Stimulated activated CD4-positive, alpha-beta T cell treated with anti-CD3 and anti-CD28 coated beads, Interleukin-1b, Interleukin-23, amount 100 ng/mL, for 48 hours (primary cell): ENCODE measurements at places on chromosomes 16 and 17.

GRCh38 chr17:80918731-80919130 is 72.9 kb upstream of the CHMP6 start:
- no peak for DNase-seq

DNA sequence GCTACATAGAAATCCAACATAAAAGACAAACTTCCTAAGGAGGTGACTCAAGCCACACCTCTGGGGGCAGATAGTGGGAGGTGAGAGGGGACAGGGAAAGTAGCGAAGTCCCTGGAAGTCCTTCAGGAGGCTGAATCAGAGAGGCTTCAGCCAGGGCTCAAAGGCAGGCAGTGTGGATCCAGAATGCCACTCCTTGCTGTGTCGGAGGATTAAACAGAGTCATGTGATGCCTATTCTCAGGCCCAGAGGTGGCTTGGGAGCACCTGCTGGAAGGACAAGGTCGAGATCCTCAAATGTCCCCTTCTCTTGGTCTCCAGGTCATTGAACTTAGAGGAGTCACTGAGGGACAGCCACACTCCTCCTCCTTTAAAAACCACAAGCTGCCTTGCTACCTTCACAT is 391.1 kb downstream of the SOX9 start:
- no peak for DNase-seq

GRCh38 chr17:64037802-64038201 is 17.4 kb upstream of the ICAM2 start:
- DNase-seq: no peak

GRCh38 chr17:74740173-74740572 is 3.1 kb downstream of the RAB37 start:
- DNase-seq: no peak

DNA sequence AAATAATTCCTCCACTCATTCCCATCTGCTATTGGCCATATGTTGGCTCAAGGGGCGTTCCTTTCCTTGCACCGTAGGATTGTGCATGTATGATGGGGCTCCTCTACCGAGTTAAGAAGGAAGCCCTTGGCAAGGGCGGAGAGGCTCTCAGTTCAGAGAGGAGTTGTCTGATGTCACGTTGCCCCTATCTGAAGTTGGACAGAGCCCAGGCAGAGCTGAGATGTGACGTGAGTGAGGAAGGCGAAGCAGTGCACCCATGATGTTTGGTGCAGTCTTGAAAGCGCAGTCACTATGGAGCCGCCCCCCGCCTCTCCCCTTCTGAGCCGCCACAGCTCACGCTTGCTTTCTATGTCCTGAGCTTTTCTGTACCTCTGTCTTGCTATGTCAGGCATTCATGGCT is 40.7 kb downstream of the CDH13 start:
- DNase-seq: no peak

DNA sequence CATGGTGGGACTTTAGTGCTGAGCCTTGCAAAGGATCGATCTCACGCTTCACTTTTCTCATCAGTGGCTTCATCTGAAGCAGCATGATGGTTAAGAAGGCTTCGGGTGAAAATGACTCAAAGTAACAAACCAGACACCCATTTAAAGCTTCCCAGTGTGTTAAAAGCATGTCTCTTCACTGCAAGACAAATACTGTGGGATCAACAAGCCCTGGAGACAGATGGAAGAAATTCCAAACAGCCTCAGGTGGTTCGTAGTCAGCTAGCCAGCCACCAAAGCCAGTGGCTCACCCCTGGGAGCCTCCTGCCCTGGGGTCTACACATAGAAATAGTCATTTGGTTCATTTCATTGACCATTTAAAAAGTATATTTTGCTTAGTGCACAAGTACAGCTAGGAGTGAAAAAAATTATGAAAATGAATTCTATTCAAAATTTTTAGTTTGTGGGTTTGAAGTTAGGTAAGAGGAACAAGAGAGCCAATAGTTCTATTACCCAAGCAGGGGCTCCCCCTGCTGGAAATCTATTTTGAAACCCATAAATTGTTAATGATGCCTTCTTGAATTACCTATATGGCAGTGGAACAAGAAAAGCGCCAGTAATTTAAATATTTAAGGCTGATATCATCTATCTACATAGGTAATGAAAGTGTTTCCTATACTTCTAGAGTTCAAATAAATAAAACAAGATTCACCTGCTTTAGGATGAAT is 51.6 kb downstream of the PMP22 start:
- no peak for DNase-seq

DNA sequence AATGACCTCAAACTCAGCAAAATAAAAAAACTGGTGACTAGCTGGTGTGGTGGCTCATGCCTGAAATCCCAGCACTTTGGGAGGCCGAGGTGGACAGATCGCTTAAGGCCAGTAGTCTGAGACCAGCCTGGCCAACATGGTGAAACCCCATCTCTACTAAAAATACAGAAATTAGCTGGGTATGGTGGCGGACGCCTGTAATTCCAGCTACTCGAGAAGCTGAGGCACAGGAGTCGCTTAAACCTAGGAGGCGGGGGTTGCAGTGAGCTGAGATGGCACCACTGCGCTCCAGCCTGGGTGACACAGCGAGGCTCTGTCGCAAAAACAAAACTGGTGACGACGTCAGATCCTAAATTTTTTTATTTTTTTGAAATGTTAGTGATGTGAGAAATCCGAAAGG is 82.6 kb upstream of the TOB1 start:
- no peak for DNase-seq

- DNase-seq: peak; percentile 68
Measured at GRCh38 chr17:40547079-40547784, 18.0 kb downstream of the CCR7 start.

DNA sequence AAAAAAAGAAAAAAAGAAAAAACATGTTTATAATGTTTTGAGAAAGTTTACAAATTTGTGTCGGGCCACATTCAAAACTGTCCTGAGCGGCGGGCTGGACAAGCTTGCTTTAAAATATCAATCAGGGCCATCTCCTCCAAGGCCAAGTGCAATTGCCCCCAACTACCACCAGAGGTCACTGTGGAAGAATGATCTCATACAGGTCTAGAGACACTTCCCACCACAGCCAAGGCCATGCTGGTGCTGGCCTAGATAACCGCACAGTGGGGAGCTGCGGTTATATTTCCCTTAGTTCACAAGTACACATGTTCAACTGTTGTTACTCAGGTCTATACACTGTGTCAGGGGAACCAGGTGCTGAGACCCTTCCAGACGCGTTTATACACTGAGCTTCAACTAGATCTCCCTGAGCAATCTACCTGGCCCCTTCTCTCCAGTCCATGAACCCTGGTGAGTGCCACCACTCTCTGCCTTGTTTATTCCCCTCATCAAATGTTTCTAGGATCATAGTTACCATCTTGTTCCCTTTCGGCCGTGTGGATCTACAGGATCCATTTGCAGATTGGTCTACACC is 83.8 kb upstream of the CCL2 start:
- peak; percentile 44 for DNase-seq

DNA sequence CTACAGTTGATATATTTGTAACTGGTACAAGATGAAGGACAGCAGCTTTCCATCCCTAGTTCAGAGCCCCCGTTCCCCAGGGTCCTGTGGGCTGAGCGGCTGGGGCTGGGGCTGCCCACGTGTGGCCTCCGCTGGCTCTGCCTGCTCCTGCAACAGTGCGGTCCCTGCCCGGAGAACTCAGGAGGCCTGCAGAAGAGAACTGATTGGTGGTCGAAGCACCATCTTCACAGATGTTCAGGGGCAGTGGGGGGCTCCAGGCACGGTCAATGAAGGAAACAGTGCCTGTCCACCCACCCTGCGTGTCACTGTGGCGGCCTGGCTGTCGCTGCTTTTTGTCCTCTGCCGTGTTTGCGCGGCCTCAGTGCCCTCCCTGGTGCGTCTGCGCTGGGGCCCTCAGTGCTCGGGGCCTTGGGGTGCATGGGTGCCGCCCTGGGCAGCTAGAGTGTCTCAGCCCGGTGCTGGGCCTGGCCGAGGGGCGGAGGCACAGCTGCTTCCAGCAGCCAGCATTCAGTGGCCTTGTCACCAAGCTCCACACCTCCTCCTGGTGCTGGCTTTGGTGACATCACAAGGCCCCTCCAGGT is 4.2 kb upstream of the NUDT16L1 start:
- no peak for DNase-seq

DNA sequence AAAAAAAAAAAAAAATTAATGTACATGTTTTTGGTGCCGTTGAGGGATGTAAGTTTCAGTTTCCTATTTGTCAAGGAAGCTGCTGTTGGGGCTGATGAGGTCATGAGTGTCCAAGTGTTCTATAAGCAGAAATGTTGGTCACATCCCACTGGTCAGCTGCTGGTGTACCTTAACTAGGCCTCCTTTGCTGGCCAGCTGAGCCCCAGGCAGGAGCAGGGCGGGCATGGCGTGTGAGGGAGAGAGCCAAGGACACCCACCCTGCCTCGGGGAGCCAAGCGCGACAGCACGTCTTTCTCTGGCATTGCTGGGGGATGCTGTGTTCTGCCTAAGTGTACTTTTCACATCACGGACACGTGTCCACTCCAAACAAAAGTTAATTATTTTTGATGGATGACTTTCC is 108.1 kb upstream of the CDC42EP4 start:
- no peak for DNase-seq

DNA sequence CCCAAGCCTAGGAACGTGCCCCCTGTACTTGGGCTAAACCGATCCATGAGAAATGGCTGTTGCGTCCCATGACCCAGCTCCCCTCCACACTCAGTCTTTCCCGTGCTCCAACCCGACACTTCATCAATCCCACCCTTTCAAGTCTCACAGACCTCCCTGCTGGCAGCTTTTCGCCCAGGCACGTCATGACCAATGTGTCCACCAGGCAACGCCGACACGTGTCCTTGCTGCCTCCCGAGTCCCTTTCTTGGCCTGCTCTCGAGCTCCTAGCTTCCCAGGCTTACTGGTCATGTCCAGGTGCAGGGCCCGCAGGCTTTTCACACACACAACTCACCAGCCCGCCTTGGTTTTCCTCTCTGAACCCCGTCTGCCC is 12.2 kb downstream of the MNT start:
- DNase-seq: no peak

DNA sequence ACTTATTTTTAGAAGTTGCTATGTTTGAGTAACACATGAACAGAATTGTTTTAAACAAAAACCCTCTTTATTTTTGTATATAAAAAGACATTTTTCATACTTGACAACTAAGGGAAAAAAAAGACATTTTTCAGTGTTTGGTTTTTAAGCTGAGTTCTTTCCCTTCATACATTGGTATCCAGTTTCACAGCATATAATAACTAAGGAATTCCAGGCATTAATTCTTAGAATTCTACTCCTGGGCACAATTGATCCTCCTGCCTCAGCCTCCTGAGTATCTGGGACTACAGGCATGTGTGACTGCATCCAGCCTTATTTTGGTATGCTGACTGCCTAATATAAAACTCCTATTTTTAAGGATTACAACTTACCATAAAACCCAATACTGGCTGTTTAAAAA is 8.4 kb downstream of the FBXO47 start:
- no peak for DNase-seq

DNA sequence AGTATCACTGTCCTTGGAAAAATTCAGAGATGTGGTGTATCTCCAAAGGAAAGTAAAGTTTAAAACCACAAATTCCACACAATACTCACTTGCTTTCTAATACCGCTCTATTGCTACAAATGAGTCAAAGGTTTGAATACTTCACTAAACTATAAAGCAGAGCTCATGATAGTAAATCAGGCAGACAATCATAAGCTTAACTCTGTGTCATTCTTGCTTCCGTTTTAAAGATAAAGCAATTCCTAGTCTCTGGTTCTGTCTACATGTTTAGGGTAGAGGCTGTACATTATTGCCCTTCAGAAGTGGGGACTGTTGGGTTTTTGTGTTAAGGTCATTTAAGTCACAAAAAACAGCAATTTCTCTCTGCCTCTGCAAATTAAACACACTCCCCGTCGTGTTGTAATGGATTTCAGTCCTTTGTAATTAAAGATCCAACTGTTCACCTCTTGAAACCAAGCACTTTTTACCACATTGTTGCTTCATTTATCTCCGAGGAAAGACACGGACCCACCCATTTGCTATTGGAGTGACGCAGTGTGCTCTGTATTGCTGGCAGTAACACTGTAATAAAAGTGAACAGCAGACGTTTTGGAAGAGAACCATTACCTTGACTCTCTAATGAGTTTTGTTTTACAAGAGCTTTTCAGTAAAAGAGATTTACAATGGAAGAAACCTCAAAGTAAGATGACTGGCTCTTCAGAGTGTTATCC is 83.1 kb upstream of the CNTNAP4 start:
- no peak for DNase-seq

- DNase-seq: no peak
Measured at GRCh38 chr16:2028620-2029220, 2.0 kb downstream of the NHERF2 start.

- peak; percentile 78 for DNase-seq
Measured at GRCh38 chr17:80260069-80260535, 550 bp upstream of the RNF213 start.

- no peak for DNase-seq
Measured at GRCh38 chr17:72928454-72929136, 163.9 kb downstream of the SLC39A11 start.

- DNase-seq: peak; percentile 78
Measured at GRCh38 chr17:80791758-80792284, 199.8 kb upstream of the CHMP6 start.

- DNase-seq: no peak
Measured at GRCh38 chr17:53722407-53722806, 100.3 kb upstream of the KIF2B start.

GRCh38 chr16:12097523-12098428 is 121.2 kb downstream of the SNX29 start:
- DNase-seq: no peak

DNA sequence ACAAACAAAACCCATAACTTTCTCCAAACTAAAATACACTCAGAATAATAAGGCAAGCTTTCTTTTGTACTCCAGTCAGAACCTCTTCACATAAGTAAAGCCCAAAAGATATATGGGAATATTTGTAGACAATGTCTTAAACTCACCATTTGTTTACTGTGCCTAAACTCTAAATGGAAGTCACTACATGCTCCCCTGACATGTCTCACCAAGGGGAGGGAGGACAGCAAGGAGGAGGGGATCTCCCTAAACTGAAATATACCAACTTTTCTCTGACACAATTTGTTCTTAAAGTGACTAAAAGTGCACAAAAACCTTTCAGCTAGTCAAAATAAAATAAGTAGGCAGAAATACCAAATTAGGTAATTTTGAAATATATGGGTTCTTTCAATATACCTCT is 38.5 kb downstream of the GRB7 start:
- peak; percentile 32 for DNase-seq

- no peak for DNase-seq
Measured at GRCh38 chr16:70642633-70643032, 3.7 kb upstream of the IL34 start.

DNA sequence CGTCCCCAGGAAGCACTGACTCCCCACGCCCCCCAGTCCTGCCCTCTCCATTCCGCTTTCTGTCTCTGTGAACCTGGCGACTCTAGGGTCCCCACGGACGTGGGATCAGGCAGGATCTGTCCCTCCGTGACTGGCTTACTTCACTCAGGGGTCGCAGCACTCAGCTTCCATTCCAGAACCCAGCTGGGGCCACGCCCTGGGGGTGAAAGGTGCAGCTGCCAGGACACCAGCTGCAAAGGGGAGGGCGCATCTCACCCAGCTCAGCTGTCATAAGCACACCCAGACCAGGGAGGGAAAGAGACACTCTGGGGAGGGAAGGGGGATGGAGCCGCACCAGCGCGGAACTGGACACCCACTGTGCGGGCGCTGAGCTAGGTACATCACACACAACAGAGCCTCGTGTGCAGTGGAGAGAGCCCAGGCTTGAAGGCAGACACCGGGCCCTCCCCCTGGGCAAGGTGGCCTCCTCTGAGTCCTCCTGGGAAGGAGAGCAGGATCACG is 18.5 kb upstream of the HEXD start:
- DNase-seq: no peak

- DNase-seq: no peak
Measured at GRCh38 chr17:21140911-21141310, 14.1 kb downstream of the DHRS7B start.
